ENCODE measurements at places on chromosomes 3 and 15.
A peak's percentile ranks its signal among the peaks of the same experiment; 100 is the strongest.

GRCh38 chr3:60414011-60414410 lies 837.2 kb downstream of the FHIT start:
- DNase-seq, result no peak

DNA sequence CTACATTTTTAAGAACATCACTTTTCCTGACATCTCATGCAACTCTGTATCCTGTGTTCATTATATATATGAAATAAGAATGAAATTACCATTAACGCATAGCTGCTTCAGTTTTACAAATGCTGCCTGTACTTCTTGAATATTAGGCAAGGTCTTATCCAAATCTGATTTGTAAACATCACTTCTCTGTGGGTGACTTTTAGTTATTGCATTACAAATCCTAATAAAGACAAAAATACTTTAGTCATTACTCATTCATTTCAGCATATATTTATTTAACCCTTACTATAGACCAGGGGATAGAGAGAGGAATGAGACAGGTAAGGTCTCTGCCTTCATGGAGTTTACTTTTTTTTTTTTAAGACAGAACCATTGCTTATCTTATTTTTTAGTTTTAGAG lies 36.8 kb downstream of the MTMR10 start:
- DNase-seq, result no peak

GRCh38 chr3:78726545-78726944 lies 1041.3 kb downstream of the ROBO1 start:
- no peak for DNase-seq

DNA sequence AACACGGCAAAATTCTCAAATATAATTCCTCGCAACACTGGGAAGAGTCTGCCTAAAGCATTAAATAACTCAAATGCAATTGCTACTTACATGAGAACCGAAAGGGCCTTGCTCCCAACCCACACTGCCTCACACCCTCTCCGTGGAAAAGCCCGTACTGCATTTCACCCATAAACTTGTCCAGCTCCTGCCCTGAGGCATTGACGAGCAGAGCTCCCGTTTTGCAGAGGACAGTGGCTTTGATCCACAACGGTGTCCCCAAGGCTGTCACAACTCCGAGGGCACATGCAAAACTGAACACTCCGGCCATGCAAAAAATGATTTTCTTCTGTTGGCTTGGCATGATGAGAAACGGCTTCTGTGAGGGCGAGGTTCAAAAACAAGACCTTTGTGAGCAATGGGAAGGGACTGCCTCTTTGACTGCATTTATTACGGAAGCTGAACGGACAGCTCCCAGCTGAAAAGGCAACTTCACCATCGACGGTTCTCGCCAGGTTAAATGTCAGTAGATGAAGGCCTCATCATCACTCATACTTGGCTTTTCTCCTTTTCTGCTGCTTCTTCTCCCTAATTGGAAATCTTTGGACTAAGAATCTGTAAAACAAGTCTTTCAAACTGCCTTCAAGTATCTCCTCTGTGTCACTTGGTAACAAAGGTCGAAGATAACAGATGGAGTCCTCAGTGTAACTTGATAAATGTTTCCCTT lies at the start of gene CLRN1:
Gene CLRN1, minus strand, starts transcription at position 362 of the 706 bp plus-strand sequence. Its CDS starts 19 bp downstream, at position 343.
- DNase-seq, result no peak

GRCh38 chr3:112958811-112959560 lies 15.9 kb downstream of the CD200R1 start:
- DNase-seq, result peak; percentile 22

DNA sequence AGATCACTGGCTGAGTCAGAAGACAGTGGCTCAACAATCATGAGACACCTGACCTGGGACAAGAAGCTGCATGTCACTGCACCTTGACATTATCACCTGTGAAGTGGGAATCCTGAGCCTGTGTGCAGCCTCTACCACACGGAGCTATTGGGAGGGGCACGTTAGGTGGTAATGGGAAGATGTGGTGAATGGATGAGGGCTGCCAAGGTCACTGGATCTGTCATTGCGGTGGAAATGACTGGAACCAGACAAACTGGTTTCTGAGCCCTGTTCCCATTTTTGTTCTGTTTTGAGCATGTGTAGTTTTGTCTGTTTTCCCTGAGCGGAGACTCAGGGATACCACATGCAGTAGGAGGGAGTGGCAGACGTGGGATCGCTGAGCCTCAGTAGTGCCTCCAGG lies 235.5 kb downstream of the OPA1 start:
- no peak for DNase-seq

- DNase-seq, result no peak
Observed at GRCh38 chr15:76168237-76168984, 108.6 kb downstream of the TMEM266 start.

DNA sequence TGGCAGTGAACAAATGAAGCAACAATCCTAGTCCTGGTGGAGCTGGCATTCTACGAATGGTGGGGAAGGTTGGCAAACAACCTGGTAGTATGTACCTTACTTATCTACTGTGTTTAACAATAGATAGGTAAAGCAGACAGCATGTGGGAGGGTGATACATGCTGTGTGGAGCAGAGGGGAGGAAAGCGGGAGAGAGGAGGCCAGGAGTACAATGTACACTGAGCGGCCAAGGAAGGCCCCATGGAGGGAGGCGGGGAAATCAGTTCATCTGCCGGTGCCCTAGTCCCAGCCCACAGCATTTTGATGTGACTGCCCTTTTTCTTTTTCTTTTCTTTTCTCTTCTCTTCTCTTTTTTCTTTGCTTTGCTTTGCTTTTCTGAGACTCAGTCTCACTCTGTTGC lies 5.3 kb upstream of the RHCG start:
- no peak for DNase-seq

GRCh38 chr15:75663931-75664421 lies 16.3 kb downstream of the SNX33 start:
- no peak for DNase-seq

DNA sequence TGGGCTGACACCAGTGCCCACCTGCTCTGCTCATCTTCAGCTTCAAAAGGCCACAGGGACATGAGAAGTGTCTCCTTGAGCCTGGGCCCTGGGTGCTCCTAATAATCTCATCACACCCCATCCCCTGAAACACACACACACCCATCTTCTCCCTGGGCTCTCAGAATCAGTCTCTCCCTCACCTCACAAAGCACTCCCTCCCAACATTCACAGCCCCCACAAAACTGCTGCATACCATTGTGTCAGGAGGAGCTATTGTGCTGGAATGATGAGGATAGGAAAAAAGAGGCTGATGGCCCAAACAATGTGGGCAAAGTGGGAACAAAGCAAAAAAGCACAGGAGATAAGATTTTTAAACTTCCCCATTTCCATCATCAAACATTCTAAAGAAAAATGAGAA lies 16.8 kb downstream of the FOXP1 start:
- DNase-seq, result no peak

DNA sequence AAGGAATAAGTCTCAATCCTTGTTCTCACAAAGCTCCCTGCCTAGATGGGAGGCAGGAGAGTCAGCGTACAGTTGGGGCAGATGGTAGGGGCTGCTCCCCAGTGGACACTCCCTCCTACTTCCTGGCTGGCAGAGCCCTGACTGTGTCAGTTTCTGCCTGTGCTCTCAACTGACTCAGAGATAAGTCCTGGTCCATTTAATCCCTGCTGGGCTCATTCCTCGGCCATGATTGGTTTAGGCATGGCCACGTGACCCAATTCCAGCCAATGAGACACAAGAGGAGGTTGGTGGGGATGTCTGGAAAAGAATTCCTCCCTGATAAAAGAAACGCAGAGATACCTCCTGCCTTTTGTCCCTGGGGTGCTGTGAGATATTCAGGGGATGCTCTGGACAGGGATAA lies 118.1 kb upstream of the SLC6A11 start:
- no peak for DNase-seq

- no peak for DNase-seq
Observed at GRCh38 chr15:68552773-68553172, 26.0 kb upstream of the CORO2B start.

DNA sequence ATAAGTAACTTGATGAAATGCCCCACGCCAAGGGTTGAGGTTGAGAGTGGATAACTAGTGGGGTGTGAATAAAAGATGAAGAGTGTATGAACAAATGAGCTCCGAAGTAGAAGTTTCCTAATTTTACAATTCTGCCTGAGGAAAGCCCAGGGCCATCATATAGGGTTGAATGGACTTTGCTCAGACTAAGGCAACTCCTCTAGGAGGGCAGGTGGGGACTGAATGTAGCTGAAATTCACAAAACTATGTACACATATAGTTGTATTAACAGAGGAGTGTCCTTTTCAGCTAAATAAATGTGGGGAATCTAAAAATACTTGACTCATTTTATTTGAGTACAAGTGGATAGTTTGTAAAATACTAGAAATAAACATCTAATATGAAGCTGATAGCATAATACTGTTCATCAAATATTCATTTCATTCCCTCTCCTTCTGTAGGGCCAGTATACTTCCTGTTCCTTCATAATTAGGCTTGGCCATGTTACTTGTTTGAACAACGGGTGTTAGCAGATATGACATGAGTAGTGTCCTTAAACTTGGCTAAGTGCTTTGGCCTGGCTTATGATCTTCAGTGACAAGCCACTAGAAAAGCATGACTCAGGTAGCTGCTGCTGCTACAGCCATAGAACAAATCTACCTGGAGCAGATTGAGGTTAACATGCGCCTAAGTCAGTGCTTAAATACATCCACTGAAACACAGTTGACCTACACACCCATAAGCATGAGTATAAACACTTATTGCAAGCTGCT lies 26.5 kb downstream of the PLSCR1 start:
- no peak for DNase-seq

GRCh38 chr3:57006949-57007419 lies 53.5 kb upstream of the SPATA12 start:
- no peak for DNase-seq

GRCh38 chr3:64110071-64110470 lies 86.8 kb upstream of the PSMD6 start:
- no peak for DNase-seq

DNA sequence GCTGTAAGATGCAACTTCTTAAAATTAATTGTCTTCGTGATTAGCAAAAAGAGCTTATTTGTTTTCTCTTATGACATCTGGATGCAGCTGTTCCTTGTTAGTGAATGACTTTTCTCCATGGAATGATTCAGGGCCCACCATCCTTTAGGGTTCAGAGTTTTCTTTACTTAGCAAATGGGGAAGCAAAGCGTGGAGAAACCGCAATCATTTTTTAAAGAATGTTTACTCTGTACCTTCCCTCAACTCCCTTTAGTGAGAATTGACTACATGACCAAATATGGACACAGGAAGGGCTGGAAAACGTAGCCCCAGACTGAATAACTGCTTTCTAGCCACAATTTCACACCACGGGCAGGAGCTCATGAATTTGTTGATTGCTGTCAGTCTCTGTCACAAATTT lies 130.1 kb downstream of the EDEM1 start:
- DNase-seq, result no peak

DNA sequence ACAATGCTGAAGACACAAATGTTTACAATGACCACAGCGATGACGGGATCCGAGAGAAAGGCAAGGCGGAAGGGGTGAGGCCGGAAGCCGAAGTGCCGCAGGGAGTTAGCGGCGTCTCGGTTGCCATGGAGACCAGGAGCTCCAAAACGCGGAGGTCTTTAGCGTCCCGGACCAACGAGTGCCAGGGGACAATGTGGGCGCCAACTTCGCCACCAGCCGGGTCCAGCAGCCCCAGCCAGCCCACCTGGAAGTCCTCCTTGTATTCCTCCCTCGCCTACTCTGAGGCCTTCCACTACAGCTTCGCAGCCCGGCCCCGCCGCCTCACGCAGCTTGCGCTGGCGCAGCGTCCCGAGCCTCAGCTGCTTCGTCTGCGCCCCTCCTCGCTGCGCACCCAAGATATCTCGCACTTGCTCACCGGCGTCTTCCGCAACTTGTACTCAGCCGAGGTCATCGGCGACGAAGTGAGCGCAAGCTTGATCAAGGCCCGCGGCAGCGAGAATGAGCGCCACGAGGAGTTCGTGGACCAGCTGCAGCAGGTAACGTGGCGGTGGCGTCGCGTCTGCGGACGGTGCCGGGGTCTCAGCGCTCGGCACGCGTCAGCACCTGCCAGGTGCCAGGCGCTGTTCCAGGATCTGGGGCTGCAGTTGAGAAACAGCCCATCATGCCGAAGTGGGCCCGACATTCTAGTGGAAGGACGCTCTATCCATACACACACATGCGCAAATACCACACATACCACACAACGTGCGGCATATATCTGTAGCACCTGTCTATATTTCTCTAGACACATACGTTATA lies at the start of gene DLEC1:
Gene DLEC1, plus strand, starts transcription at position 108 of the 798 bp plus-strand sequence. Its CDS starts 18 bp downstream, at position 126.
- DNase-seq, result peak; percentile 76

DNA sequence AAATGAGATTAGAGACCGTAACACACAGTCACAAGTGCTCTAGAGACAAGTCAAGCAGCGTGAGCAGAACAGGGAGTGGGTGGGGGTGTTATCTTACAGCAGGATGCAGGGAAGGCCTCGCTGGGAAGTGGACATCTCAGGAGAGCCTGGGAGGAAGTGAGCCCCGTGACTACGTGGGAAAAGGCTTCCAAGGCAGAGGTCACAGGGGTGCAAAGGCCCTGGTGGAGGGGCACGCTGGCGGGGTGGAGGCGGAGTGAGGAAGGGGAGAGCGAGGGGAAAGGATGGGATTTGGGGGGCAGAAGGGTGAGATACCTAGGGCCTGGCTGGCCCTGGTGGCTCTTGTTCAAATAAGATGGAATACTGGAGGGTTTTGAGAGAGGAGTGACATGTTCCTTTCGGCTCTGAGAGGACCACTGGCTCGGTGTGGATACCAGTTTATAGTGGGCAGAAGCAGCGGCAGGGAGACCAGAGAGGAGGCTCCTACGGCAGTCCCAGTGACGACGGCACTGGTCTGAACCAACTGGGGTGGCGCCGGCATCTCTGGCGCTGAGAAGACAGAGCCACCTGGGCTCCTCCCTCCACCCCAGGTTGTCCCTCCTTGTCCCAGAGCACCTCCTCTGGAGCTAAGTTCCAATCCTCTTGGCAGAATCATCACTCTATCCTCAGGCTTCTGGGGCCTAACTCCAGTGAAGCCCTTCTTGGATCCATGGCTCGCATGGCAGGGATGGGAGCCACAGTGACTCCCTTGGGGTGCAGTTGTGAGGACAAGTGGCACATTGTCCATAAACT lies 266.2 kb upstream of the LYSMD4 start:
- no peak for DNase-seq

- DNase-seq, result no peak
Observed at GRCh38 chr15:64883997-64884511, 27.6 kb upstream of the ANKDD1A start.

DNA sequence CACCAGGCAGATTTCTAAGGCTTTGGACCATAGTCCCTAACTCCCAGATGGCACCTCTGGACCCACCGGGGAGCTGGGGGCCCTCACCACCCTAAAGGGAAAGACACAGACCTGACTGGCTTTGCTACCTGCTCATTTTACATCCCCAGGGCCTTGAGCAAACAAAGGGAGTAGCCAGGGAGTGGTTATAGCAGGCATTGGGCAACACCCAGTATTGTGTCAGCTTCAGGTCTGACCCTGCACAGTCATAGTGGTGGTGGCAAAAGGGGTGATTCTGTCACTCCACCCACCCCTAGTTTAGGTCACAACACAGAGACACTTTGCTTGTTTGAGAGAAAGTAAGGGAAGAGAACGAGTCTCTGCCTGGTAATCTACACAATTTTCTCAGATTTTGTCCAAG lies 352.5 kb downstream of the DIPK2A start:
- no peak for DNase-seq

GRCh38 chr3:107085261-107085660 lies 292.0 kb upstream of the CCDC54 start:
- no peak for DNase-seq
